Activated naive CD4-positive, alpha-beta T cell treated with anti-CD3 and anti-CD28 coated beads for 36 hours (primary cell): ENCODE measurements at places on chromosomes 5 and 9.

DNA sequence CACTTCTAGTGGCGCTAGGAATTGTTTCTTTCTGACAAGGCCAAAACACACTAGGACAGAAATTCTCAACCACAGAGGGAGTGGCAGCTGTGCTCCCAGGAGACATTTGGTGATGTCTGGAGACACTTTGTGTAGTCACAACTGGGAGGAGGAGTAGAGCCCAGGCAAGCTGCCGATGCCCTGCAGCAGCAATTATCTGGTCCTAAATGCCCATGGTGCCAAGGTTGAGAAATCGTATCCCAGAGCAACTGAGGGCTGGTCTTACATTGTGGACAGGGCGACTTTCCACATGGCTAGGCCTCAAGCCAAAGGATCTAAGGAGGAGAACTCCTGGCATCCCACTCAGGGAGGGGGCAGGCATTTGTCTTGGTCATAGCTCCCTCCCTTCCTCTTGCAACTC, 259.9 kb downstream of the GADD45G start:
- no peaks in the 10 kb centered on the region for H3K36me3 ChIP-seq
- H3K27ac ChIP-seq, result no peak overlapping the region
- H3K27me3 ChIP-seq, result no peaks in the 10 kb centered on the region

DNA sequence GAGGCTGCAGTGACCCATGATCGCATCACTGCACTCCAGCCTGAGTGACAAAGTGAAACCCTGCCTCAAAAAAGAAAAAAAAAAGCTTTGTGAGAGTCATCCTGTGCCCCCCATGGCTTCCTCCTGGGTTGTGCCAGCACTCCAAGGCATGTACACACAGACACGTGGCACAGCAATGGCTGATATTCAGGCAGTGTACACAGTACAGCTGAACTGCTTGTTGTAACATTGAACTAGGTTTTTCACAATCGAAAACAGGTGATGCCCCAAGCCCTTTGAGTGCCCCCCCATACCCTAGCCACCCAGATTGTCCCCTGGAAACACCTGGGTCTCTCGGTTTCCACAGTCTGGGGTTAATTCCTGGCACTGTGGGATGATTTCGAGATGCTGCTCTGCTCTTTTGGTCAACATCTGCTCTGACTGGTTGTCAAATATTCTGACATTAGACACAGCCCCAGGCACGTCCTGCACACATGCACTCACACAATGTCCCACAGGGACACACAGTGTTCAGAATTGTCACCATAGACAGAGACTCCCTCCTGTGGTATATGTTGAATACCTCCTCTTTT, 9.2 kb downstream of the SPINK4 start:
- H3K4me3 ChIP-seq, result no peak overlapping the region
- no peak overlapping the region for H3K27ac ChIP-seq
- DNase-seq, result no peak

DNA sequence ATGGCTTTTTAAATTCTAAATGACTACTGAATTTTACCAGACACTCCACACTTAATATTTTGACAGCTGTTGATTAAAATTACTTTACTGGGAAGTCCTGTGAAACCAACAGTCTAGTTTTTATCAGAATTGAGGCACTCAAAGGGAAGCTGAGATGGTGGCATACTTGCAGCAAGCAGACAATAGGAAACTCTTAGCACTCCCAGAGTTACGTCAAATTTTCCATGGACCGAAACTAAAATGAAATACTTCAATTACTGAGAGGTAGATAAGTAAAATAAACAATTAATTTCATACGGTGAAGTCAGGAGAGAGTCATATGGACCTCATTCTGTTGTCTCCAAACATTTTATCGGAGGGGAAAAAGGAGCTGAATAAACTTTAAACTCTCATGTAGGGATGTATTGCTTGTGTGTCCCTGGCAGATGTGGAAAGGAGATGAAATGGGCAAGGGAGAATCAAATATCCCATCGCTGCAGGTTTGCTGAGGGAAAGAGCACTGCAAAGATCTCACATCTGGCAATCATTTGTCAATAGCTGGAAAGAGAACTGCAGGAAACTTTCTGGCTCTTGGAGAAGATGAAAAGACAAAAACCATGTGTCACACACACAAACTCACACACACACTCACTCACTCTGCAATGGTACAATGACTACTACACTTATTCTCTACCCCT, 189.4 kb downstream of the BNC2 start:
- no peaks in the 10 kb centered on the region for H3K27me3 ChIP-seq
- H3K4me1 ChIP-seq, result no peaks in the 10 kb centered on the region
- DNase-seq, result no peak
- H3K4me3 ChIP-seq, result no peak overlapping the region
- no peak overlapping the region for H3K27ac ChIP-seq

DNA sequence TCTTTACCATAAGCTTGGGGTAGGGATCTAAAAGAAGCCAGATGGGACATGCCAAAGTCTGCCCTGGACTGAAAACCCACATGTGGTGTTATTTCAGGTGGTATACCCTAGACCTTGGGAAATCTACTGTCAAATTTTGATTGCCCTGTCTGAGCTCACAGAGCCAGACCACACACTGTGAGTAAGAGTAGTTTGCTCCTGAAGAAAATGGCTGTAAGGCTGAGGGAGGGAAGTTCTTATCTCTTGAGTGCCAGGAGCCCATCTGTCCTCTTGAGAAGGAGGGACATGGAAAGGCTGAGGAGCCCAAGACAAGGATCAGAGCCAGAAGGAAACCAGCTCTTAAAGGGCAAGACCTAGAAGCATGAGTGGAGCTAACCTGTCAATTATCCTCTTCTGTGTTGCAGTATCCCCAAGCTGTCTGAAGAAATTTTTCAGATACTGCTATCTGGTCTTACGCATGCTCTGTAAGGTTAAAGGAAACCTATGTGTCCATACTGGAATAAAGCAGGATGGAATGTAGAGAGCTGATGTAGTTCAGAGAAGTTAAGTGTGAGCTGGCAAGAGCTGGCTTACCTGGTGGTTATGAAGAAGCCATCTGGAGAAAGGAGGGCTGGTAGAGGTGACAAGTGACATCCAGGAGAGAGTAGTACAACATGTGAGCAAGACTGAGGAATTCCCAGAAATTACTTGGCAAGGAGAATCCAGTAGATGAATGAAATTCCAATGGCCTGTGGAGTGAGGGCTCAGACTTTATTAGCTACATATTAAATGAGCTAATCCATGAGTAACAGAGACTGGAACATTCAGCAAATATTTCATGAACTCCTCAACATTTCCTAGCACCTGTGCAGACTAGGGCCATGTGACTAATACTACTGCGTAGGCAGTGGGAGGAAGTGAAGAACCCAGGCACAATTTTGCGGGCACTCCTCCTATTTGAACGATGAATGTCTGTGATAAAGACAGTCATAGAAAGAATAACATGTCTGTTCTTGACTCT, 389.1 kb upstream of the KIF2A start:
- H3K27me3 ChIP-seq, result no peaks in the 10 kb centered on the region
- H3K4me3 ChIP-seq, result no peak overlapping the region

GRCh38 chr9:23814243-23814642, 11.8 kb downstream of the ELAVL2 start:
- peaks cover 10% of the 10 kb centered on the region for H3K27me3 ChIP-seq
- no peak overlapping the region for H3K4me3 ChIP-seq
- no peak overlapping the region for H3K27ac ChIP-seq
- H3K4me1 ChIP-seq, result no peaks in the 10 kb centered on the region
- DNase-seq, result no peak

DNA sequence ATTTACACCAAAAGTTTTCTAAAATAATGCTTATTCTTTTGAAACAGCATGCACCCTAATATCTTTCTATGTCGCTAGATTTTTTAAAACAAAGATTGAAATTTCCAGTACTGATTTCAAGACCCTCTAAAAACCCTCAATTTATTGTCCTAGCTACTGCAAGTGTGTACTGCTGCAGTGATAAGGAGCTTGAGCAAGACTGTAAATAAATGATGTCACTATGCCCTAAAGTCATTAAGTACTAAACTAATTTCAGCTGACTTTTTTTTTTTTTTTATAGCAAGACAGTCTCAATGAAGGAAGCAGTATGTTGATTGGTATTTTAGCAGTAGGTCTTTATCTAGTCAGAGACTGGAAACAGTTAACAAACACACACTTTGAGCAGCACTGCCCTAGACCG, 12.2 kb upstream of the MIER3 start:
- no peak overlapping the region for H3K4me3 ChIP-seq
- DNase-seq, result no peak
- no peak overlapping the region for H3K27ac ChIP-seq
- H3K4me1 ChIP-seq, result no peaks in the 10 kb centered on the region
- H3K27me3 ChIP-seq, result peaks cover 33% of the 10 kb centered on the region
